ENCODE measurements at places on chromosomes 1 and 21. TPM values are rescaled to one million over a fixed set of nuclear protein-coding genes. Genes with fewer than 3 reads are reported as not detected.

GRCh38 chr1:48878191-48878940 lies 101.7 kb upstream of the BEND5 start:
- H3K36me3 ChIP-seq, result no peaks in the 10 kb centered on the region
- peak; percentile 20 for DNase-seq
- H3K4me3 ChIP-seq, result no peak overlapping the region
- no peaks in the 10 kb centered on the region for H3K4me1 ChIP-seq

GRCh38 chr1:18962121-18962721 lies 5.7 kb upstream of the IFFO2 start:
- H3K27ac ChIP-seq, result no peak overlapping the region
- no peaks in the 10 kb centered on the region for H3K36me3 ChIP-seq
- no peak overlapping the region for H3K4me3 ChIP-seq

GRCh38 chr1:220123889-220124288 lies 30.0 kb downstream of the IARS2 start:
- no peaks in the 10 kb centered on the region for H3K36me3 ChIP-seq
- H3K4me3 ChIP-seq, result no peak overlapping the region
- no peak for DNase-seq
- H3K4me1 ChIP-seq, result peaks cover 6% of the 10 kb centered on the region
- H3K27ac ChIP-seq, result peak overlapping the region; percentile 94
- no peaks in the 10 kb centered on the region for H3K27me3 ChIP-seq

Gene KCNH1
- polyA plus RNA-seq, result 0.17 TPM

DNA sequence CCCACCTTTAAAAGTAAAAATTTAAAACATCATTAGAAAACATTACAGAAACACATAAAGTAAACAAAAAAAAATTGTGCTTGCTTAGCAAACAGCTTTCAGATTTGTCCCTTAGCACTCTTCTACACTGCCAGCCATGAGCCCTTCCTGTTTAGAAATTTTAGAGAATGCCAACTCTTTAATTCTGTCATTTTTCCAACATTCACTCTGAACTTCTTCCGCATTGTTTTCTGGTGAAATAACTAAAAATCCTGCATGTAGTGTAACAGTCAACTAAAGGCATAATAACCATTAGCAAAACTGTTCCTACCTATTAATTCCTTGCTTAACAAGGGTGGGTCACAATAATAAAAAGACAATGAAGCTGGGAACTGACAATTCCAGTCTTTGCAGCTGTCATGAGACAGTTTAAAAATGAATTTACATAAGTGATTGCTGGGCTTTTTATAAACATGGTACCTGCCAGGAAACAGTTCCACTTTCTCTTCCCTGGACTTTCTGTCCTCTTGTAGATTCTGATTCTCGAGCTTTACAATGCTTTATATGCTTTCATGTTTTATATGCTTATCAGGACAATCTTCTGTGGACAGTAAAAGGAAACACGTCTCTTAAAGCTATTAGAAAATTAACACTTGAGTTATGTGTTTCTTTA lies 19.0 kb downstream of the GNG12 start:
- H3K27me3 ChIP-seq, result no peaks in the 10 kb centered on the region
- no peak overlapping the region for H3K4me3 ChIP-seq
- no peaks in the 10 kb centered on the region for H3K36me3 ChIP-seq

Gene CACNA1S
- polyA plus RNA-seq, result not detected

- H3K4me1 ChIP-seq, result no peaks in the 10 kb centered on the region
- no peak overlapping the region for H3K4me3 ChIP-seq
- no peaks in the 10 kb centered on the region for H3K27me3 ChIP-seq
- no peak overlapping the region for H3K27ac ChIP-seq
Observed at GRCh38 chr1:89812992-89813391, 7.8 kb upstream of the LRRC8D start.
